ENCODE measurements at places on chromosomes 4 and X.

DNA sequence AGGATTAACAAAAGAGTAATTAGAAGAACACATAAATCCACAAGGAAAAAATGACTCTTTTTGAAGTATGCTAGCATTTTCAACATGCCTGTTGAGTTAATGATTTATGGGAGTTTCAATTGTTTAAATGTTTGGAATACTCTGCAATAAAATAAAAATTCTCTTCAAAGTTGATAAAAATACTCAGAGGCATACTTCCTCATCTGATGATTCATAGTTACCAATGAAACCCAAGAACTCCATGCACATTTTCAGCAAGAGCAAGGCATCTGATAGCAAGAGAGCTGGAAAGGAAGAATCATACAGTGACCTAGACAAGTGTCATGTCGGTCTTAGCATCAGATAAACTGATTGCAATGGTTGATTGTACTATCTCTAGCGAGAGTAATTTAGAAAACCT lies 443.7 kb upstream of the ATOH1 start:
- no peak for DNase-seq
- H3K27ac ChIP-seq: no peak overlapping the region
- no peak overlapping the region for H3K4me3 ChIP-seq
- no peaks in the 10 kb centered on the region for H3K4me1 ChIP-seq

DNA sequence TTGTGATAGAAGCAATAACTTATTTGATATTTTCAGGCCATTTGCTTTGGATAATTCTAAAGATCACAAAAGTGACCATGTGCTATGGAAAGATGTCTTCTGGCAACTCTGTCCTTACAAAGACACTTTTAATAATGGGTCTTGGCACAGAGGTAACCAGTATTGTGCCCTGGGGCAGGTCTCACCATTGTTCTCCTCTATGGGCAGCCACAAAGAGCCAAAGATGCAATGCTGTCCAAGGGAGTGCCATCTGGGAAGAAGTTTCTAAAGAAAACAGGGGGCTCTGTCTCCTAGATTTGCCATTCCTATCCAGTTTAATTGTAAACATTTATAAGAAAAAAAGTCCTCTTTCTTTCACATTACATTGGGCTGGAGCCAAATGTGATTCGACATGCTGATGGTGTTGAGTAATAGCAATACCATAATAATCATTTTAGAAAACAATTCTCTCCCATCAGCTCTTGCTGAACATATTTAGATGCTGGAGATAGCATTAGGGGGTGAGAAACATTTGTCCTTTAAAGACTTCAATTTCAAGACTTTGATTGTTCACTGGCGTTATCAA lies 179.9 kb downstream of the KIT start:
- no peaks in the 10 kb centered on the region for H3K27me3 ChIP-seq
- DNase-seq: no peak
- H3K4me1 ChIP-seq: no peaks in the 10 kb centered on the region
- no peak overlapping the region for H3K4me3 ChIP-seq

DNA sequence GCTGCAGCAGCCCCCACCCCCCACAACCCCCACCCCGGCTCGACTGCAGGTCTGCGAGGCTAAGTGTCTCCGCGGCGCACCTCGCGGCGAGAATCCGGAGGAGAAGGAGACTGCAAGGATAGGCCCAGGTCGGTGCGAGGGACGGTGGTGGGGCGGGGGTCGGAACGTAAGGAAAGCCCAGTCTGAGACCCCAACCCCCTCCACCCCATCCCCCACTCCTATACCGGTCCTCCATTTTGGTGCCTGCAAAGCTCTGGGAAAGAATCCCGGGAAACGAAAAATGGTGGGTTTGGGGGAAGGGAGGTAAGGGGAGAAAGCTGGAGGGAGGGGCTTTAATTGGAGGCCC lies 614 bp downstream of the BEX3 start:
- H3K4me3 ChIP-seq: peak overlapping the region; percentile 83
- peak overlapping the region; percentile 75 for H3K27ac ChIP-seq

DNA sequence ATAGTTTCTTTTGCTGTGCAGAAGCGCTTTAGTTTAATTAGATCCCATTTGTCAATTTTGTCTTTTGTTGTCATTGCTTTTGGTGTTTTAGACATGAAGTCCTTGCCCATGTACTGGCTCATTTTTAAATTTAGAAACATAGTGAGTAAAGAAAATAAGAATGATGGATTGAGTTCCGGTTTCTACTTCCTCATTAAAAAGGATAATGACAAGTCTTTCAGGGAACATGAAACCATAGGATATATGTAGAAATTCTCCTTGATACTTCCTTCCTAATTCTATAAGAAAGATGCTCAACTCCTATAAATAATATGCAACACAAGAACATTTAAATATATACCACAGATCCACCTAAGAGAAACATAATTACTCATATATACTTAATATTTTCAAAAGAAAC lies 240.9 kb downstream of the BANK1 start:
- H3K27ac ChIP-seq: no peak overlapping the region
- H3K4me1 ChIP-seq: no peaks in the 10 kb centered on the region
- no peak for DNase-seq
- H3K27me3 ChIP-seq: no peaks in the 10 kb centered on the region

GRCh38 chrX:154986826-154987575 lies 35.5 kb downstream of the F8 start:
- no peak overlapping the region for H3K4me3 ChIP-seq
- no peak overlapping the region for H3K27ac ChIP-seq
- DNase-seq: no peak
- H3K27me3 ChIP-seq: peaks cover 12% of the 10 kb centered on the region
- peaks cover 19% of the 10 kb centered on the region for H3K4me1 ChIP-seq
- H3K36me3 ChIP-seq: no peaks in the 10 kb centered on the region

DNA sequence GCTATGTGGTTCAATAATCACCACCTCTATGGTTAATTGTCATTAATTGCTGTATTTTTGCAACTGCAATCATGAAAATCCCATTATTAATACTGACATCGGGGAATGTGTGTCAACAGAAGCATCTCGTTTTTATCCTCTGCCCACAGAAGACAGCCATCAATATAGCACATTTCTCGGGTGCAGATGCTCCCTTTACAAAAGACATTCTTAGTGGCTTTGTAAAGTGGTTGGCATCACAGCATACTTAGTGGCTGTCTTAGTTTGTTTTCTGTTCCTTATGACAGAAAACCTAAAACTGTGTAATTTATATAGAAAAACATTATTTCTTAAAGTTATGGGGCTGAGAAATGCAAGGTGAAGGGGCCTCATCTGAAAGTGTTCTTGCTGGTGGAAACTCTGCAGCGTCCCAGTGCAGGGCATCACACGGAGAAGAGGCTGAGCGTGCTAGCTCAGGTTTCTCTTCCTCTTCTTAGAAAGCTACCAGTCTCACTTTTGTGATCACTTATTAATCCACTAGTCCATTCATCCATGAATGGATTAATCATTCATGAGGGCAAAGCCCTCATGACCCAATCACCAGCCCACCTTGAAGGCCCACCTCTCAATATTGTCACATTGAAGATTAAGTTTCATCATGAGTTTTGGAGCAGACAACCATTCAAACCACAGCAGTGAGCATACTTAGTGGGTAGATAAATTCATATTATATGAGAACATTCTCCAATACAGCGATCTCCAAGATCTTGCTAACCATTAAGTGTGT lies 1067.7 kb upstream of the PABPC4L start:
- DNase-seq: no peak
- H3K36me3 ChIP-seq: no peaks in the 10 kb centered on the region
- H3K27ac ChIP-seq: no peak overlapping the region
- no peaks in the 10 kb centered on the region for H3K4me1 ChIP-seq
